Islet precursor cell (in vitro differentiated cells): ENCODE measurements at places on chromosomes 7 and 10.

DNA sequence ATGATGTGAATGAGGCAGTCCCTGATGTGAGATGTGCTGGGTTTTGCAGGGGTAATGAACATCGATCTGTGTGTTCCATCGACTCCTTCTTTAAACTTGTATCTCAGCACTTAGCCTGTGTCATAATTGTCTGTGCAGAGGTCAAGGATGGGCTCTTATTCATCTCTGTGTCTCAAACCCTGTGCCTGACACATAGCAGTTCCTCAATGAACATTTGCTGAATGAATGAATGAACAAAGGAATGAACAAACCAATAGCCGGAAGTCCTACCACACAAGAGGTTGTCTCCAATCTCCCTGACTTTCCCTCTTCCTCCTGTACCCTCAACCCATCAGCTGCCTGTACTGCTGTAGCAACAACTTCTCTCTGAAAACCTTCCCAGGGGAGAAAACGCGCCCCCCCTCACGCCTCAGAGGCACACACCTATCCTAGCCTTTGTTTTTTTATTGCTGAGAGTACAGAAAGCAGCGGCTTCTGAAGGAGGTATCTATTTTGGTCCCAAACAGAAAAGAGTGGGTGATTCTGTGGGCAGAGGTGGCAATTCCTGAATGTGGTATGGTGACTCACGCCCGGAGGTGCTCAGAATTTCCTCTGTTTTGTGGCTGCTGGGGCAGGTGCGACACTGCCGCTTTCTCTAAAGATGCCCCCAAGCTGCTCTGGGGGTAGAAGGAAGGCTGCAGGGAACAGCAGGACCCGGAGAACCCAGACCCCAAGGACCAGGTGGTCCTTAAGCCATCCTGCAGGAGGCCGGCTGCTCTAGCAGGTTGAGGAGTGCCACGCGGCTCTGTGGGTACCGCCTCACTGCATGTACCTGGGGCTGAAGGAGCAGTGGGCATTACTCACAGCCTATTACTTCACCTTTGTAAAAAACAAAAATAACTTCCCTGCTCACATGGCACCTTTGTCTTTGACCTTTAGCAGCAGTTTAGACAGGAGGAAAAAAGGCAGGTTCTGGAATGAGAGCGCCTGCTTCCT, 9.6 kb downstream of the IL2RA start:
- DNase-seq = no peak

DNA sequence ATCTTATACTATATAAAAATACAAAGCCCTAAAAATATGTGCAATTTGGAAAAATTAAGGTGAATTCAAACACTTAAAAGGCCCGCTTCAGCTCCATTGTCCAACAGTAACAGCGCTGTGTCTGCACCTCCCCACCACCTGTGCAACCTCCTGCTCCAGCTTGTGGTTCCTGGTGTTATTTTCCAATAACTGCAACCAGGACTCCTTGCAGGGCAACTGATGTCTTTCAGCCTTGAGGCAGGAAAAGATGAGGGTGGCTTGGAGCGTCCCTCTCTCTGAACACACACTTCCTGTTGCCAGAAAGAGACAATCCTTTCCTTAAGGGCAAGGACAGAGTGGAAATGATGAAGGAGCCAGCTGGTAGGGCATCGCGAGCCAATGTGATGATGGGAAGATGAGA, 336.0 kb downstream of the GLRX3 start:
- no peak for DNase-seq

- DNase-seq = no peak
Measured at GRCh38 chr10:44291091-44291490, 93.8 kb downstream of the CXCL12 start.

GRCh38 chr7:100667331-100668068, 6.0 kb upstream of the GNB2 start:
- no peak for DNase-seq

GRCh38 chr7:81161451-81162075, 242.7 kb upstream of the SEMA3C start:
- DNase-seq = peak; percentile 92

DNA sequence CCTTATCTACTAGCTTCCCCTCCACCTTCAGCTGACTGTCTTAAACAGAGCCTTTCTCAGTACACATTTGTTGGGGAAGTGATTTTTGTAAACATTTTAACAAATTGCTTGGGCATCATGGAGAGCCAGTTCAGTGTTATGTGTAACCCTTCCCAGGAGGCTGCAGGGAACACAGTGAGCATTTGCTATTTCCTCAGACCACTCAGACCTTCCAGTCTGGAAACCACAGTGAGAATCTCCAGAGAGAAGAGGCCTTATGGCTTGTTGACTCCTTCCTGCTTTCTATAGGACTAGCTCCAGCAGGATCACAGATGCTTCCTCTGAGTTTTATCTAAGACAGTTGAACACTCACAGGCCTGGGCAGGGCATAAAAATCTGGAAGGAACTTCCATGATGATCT, 409.8 kb upstream of the NPVF start:
- DNase-seq = no peak

- no peak for DNase-seq
Measured at GRCh38 chr7:82235713-82236112, 207.9 kb downstream of the CACNA2D1 start.

- DNase-seq = no peak
Measured at GRCh38 chr10:725302-725701, 35.8 kb upstream of the DIP2C start.

- DNase-seq = peak; percentile 56
Measured at GRCh38 chr7:100875356-100875751, 451 bp downstream of the SRRT start.

DNA sequence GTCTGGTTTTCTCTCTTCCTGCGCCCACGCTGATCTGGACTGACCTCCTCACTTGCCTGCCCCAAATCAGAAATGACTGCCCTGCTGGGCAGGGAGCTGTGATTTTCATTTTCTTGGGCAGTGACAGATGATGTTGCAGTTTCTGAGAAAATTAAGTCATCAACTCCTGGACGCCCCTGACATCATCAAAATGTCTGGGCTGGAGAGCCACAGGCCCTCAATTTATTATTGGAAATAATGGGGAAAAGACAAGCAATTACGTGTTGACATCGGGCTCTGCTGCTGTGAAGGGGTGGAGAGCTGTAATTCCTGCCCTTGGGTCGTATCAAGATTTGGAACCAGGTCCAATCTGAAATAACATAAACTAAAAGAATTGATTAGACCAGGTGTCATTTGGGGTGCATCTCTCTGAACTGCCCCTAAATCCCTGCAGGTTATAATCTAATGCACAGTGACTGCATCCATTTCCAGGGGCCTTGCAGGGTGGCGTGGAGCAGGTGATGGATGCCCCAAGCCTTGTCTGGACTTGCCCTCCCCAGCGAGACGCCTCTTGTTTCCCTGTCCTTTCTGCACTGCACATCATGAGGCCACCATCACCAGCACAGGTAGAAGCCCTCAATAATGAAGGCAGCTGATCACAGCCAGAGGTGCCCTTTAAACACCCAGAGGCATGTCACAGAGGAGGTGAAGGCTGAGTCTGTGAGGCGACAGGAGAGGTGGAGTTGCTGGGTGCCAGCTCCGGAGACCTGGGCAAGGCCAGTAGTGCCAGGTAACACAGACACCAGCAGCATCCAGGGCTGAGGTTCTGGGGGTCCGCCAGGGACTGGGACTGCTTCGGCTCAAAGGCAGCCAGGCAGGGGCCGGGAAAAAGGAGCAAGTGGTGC, 98.7 kb downstream of the HTR5A start:
- no peak for DNase-seq

DNA sequence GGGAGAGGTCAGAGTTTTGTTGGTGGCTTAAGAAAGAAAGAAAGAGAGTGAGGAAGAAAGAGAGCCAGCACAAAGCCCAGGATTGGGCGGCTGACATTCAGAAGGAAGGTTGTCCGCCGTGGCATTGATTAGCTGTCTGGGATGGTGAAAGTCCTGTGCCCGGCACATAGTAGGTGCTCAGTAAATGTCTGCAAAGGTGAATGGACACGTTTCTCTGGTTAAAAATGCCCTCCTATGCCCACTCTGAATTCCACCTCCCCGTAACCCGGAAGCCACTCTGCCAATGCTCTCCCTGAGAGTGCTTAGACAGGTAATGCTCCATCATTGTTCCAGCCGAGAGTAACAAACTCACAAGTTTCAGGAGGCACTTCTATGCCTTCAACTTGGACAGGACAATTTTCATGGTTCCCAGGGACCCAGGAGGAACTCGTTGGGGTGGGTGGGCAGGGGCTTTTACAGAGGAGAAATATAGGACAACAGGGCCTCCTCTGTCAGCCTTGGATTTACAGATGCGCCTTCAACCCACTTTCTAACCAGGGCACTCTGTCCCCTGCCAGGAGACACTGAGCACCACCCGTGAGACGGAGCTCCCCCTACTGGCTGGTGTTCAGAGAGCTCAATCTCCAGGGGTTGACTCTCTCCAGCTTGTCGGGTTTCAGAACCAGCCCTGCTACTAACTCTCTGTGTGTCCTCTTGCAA, 411.5 kb upstream of the ZMIZ1 start:
- peak; percentile 91 for DNase-seq

DNA sequence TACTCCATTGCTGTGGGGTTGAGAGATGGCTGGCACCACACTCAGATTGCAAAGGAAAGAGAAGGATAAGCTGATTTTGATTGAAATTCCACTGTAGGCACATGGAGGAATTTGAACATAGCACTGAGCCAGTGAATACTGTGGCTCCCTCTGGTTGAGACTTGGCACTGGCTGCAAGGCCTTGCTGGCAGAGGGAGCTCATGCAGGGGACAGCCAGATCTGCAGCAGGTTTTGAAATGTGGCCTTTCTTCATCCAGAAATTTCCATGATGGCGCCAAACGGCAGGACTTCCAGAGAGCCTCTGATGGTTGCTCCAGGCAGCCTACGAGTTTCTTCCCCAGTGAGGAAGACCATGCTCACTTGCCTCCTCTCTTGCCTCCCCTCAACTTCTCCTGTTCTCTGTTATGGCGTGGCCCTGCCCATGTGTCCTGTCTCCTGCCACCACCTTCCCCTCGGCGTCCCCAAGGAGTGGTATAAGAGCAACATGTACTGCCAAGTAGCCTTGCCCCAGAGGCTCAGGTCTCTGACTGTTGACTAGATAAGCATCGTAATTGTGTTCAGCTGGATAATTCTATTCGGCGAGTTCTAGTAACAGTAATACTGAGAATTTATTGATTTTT, 265.6 kb downstream of the CCDC3 start:
- DNase-seq = no peak

- DNase-seq = no peak
Measured at GRCh38 chr10:60646966-60647796, 131.1 kb upstream of the CDK1 start.

GRCh38 chr7:156386097-156386496, 254.5 kb upstream of the RNF32 start:
- DNase-seq = peak; percentile 69

DNA sequence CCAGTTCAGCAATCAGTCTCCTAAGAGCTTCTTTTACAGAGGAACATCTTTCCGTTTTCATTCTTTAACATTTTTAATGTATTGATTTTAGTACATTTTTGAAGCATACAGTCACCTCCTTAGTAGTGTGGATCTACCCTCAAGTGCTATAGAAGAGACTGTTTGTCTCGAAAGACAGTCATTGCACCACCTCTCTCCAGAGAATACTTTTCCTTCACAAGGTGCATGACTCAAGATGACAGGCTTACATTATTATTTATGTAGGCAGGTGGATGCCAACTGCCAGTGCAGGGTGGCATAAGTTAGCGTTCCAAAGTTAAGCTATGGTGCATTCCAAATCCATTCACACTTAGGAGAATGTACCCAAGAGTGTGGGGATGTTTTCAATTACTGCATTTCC, 71.8 kb downstream of the ZEB1 start:
- DNase-seq = no peak

GRCh38 chr10:82796510-82796909, 921.5 kb downstream of the NRG3 start:
- no peak for DNase-seq

GRCh38 chr10:103584216-103585010, 90.9 kb downstream of the NEURL1 start:
- DNase-seq = no peak

DNA sequence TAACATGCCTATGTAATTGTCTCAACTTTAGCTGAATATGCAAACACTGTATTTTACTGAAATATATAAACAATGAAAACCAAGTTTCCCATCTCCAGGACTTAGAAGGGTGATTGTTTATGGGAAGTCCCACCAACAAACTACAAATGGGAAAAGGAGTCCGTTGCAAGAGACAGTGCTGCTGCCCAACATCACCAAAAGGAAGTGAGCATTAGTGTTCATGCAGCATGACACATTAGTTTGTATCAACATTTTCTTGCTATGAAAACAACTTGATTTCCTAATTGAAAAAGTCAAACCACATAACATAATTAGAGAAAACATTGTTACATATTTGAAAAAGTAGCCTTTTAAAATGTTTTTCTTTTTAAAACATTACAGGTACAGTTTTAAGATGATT, 138.5 kb downstream of the ZNF438 start:
- DNase-seq = no peak

DNA sequence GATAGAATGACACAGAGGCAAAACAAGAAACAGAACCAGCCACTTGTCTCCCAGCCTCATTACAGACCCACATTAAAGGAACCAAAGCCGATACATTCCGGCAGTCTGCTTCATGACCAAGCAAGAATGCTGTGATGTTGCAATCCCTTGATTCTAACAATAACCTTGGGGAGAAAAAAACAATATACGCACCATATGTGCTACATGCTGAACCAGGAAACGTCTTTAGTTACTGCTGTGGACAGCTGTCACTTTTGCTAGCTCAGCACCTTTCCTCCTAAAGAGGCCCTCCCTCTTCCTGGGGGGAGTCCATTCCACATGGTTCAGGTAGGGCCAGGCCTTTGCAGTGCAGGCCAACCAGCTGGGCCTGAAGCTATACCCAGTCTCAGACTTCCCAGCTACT, 79.1 kb downstream of the PRTFDC1 start:
- peak; percentile 86 for DNase-seq

DNA sequence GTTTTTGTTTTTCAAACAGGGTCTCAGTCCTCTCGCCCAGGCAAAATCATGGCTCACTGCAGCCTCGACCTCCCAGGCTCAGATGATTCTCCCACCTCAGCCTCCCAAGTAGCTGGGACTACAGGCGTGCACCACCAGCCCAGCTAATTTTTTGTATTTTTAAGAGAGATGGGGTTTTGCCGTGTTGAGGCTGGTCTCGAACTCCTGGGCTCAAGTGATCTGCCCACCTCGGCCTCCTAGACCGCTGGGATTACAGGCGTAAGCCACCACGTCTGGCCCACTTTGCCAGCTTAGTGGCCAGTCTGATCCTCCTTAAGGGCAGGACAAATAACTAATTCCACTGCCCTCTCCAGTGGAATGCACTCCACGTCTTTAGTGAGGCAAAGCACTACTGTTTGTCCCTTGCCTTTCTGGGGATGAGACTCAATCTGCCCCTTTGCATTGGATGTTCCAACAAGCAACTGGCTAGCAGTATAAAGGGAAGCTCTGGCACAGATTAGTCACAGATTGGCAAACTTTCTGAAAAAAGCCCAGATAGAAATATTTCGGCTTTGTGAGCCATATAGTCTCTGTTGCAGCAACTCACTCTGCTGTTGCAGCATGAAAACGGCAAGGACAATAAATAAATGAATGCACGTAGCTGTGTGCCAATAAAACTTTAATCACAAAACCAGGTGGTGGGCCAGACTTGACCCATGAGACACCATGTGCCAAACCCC, 143.8 kb upstream of the RHEB start:
- DNase-seq = no peak
